ENCODE measurements at places on chromosomes 4 and X. TPM values are rescaled to one million over a fixed set of nuclear protein-coding genes. Genes with fewer than 3 reads are reported as not detected.

DNA sequence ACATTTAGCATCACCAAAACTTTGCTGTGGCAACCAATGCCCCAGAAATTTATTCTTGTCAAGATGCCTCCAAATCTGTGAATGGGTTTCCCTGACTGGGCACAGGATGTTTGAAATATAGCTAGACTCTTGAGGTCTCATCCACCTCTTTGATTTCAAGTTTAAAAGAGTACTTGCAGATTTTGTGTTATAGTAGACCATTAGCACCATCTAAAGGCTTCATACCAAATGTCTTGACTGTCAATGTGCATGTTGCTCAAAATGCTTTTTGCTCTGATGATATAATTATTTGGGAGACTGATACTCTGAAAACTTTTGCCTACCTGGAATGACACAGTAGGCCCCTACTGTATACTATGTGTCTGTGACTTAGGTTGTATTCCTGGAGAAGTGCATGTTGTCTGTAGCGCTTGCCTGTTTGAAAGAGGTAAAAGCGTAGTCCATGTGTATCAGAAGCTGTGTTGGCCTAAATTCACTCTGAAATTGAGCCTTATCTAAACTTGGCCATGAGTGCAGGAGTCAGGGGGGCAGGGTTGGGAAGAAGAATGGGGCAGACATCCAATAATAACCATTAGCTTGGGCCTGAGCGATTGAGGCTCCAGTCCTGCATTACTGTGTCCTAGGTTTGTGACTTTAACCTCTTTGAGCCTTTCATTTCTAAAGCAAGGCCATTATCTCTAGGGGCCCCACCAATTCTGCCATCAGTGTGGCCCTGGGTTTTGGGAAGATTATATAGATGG, 33.8 kb downstream of the NDP start:
- H3K4me3 ChIP-seq = no peak overlapping the region
- H3K36me3 ChIP-seq = no peaks in the 10 kb centered on the region

Gene TMPRSS11D
- total RNA-seq = not detected

DNA sequence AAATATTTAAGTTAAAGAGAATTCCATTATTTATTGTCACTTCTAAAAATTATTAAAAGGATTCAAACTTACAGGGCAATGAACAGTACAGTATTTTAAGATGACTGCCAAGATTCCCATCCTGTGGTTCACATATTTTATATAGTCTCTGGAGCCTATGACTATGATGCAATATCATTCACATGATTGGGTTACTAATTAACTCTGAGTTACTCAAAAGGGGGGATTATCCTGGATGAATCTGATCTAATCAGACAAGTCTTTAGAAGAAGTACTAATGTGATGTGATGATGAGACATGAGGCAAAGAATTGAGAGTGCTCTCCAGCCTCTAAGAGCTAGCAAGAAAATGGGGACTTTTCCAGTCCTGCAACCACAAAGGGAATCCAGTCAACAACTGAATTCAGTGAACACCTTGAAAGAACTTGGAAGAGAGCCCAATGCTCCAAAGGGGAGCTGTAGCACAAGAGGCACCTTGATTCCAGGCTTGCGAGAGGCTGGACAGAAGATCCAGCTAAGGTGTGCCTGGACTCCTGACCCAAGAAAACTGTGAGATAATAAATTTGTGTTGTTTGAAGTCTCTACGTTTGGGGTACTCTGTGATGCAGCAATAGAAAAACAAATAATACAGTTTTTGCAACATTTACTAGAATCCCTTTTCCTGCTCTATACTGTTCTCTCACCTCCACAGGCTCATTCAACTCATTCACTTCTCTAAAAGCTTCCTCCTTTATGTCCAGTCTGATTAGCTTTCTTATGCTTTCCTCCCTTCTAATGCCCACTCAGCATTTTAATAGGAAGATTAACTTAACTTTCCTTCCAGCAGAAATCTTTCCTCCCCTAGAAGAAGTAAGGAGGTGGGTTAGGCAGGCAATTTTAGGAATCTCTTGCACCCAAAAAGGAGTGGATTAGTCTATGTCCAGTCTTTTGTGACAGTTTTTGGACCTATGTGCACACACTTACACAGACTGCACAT, 133.8 kb upstream of the LCORL start:
- H3K27ac ChIP-seq = no peak overlapping the region
- H3K4me3 ChIP-seq = no peak overlapping the region
- no peak for DNase-seq
- H3K36me3 ChIP-seq = no peaks in the 10 kb centered on the region

- no peak overlapping the region for H3K27ac ChIP-seq
- peak; percentile 62 for DNase-seq
- no peak overlapping the region for H3K4me3 ChIP-seq
- H3K36me3 ChIP-seq = no peaks in the 10 kb centered on the region
Observed at GRCh38 chrX:107537815-107538214, 88.4 kb downstream of the FRMPD3 start.
